ENCODE measurements at places on chromosomes 6 and 20. TPM values are rescaled to one million over a fixed set of nuclear protein-coding genes. Genes with fewer than 3 reads are reported as not detected.

AGPAT1 gene
- 22.1 TPM for total RNA-seq

RGS17 gene
- 5.9 TPM for total RNA-seq

SYNDIG1 gene
- total RNA-seq: 0.17 TPM

PHACTR3 gene
- total RNA-seq: not detected

DEFB132 gene
- not detected for total RNA-seq

NKAIN2 gene
- not detected for total RNA-seq

JPH2 gene
- 0.66 TPM for total RNA-seq

MACROD2 gene
- total RNA-seq: 1.0 TPM

PPIL6 gene
- total RNA-seq: 8.5 TPM

EPHA7 gene
- under 0.01 TPM for total RNA-seq

DNA sequence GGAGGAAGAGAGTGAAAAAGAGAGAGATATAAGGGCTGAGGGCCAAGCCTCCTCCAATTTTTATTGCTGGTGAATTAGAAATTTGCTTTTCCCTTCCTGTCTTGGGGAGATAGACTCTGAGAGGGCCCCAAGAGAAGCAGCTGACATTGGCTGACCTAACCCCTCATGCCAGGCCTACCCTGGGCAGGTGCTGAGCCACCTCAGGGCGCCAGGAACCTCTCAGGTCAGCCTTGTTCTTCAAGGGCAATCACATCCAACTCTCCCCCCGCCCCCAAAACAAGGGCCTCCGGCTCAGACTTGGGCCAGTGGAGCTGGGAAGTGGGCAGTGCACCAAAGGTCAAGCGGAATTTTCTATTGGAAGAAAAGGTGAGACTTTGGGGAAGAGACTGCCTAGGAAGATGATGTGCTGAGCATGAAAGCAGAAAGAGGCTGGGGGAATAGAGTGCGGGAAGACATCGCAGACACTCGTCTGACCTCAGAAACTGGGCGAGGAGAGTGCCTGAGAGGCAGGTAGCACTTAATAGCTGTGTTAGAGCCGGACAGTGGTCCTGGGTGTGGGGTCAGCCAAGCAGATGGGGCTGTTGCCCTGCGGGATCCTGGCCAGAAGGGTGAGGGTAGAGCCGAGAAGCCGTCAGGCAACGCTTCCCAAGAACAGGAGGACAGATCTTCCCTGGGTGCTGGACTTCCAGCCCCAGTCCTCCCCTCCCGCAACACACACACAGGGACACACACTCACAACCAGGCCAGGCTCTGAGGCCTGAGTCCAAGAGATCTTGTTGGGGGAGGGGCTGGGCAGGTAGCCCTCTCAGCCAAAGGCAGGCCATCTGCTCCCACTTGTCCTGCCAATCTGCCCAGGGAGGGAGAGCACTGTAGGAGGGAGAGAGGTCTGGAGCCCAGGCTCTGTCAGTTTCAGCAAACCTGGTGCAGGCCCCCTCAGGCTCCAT is 3.7 kb upstream of the FASTKD5 start:
- DNase-seq: no peak

- no peak for DNase-seq
Observed at GRCh38 chr6:141028791-141029280, 1103.9 kb upstream of the GJE1 start.

GRCh38 chr20:10643560-10643873 is 30.3 kb downstream of the JAG1 start:
- no peak for DNase-seq

- DNase-seq: no peak
Observed at GRCh38 chr6:166772518-166772917, 145.5 kb upstream of the RPS6KA2 start.

- DNase-seq: no peak
Observed at GRCh38 chr6:5174756-5175549, 85.8 kb downstream of the LYRM4 start.

DNA sequence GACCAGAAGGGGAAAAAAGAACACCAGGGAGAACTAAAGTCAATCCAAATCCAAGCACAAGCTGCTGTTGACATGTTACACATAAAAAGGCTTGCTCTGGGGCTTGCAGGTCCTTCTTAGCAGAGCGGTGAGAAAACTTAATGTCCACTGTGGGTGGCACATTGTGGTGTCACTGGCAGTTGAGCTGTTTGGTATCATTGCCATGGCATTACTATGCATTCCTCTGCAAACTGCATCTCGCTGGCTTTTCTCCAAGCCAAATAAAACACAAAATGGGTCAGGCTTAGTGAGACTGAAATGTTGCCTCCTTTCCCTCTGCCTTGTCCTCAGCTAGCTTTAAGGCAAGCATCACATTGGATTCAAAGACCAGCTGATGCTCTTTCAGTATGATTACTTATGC is 40.9 kb downstream of the LY86 start:
- DNase-seq: no peak

GRCh38 chr6:169604076-169604475 is 97.8 kb downstream of the WDR27 start:
- DNase-seq: no peak

DNA sequence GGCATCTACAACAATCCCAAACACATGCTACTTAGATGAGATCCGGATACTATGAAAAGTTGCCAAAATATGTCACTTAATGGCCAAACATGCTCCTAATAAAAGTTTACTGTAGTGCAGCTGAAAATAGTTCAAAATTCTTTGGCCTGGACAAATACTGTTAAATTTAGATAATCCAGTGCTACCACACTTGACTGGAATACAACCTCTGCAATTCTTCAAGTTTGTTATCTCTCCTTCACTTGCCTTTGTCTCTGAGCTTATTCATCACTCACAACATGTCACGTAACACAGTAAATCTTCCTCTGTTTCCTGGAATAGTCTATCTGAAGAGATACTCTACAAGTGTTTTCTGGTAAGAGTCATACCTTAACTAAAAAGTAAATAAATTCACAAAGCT is 10.5 kb upstream of the PLN start:
- DNase-seq: no peak

Measured in fibroblast of lung (primary cell).